CD4-positive, alpha-beta memory T cell (primary cell): ENCODE measurements at places on chromosomes 1 and 21. TPM values are rescaled to one million over a fixed set of nuclear protein-coding genes. Genes with fewer than 3 reads are reported as not detected.

- H3K36me3 ChIP-seq: no peaks in the 10 kb centered on the region
- no peaks in the 10 kb centered on the region for H3K27me3 ChIP-seq
- H3K4me1 ChIP-seq: no peaks in the 10 kb centered on the region
- DNase-seq: no peak
- H3K27ac ChIP-seq: no peak overlapping the region
These were observed 33.5 kb upstream of the UTS2 start for GRCh38 chr1:7886405-7886745.

DNA sequence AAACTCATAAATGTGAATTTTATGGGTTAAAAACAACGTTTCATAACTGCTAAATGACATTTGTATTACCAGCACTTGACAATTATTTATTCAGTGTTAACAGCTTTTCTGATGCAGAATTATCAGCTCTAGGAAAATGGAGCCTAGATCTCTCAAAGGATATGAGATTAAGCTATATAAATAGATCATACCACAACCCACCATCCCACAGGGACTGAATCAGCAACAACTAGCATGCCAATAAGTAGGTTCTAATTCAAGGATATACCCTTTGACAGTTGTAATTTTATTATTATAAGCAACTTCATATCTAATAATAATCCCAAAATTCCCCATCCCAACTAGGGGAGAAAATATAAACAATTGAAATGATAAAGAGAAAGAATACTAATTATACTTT is 275.4 kb upstream of the RGS18 start:
- DNase-seq: no peak
- H3K4me3 ChIP-seq: no peak overlapping the region
- no peaks in the 10 kb centered on the region for H3K4me1 ChIP-seq
- no peaks in the 10 kb centered on the region for H3K27me3 ChIP-seq
- no peaks in the 10 kb centered on the region for H3K36me3 ChIP-seq

The S100A7 gene
- total RNA-seq: not detected

- no peaks in the 10 kb centered on the region for H3K4me1 ChIP-seq
- no peak for DNase-seq
- no peaks in the 10 kb centered on the region for H3K27me3 ChIP-seq
- no peaks in the 10 kb centered on the region for H3K36me3 ChIP-seq
- H3K4me3 ChIP-seq: no peak overlapping the region
- H3K27ac ChIP-seq: no peak overlapping the region
These were observed 52.4 kb downstream of the KIF26B start for GRCh38 chr1:245207056-245207638.

DNA sequence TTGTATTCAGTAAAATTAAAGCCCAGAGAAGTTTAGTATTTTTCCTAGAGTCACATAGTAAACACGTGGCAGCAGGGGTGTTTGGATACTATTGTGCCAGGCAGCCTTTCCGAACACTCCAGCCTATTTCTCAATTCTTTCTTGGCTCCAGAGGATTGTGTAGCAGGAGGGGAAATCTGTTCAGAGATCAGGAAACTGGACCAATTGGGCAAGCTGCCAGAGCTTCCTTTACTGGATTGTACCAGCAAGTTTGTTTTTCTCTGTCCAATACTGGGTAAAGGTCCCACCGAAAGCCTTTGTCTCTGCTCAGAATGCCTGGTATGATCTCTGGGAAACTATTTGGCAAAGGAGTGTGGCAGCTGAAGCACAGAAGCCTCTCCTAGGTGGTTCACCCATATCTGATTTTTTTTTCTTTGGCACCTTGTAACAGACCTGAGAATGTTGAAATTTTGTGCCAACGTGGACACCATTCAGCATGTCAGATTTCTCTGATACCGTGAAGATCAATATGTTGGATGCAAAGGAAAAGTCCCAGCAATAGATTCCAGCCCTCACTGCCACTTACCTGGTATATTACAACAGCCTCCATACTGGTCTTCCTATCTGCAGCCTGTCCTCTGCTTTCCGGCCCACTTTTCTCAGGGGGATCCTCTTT is 126.2 kb downstream of the FGGY start:
- H3K27ac ChIP-seq: no peak overlapping the region
- no peak for DNase-seq
- H3K4me3 ChIP-seq: no peak overlapping the region

DNA sequence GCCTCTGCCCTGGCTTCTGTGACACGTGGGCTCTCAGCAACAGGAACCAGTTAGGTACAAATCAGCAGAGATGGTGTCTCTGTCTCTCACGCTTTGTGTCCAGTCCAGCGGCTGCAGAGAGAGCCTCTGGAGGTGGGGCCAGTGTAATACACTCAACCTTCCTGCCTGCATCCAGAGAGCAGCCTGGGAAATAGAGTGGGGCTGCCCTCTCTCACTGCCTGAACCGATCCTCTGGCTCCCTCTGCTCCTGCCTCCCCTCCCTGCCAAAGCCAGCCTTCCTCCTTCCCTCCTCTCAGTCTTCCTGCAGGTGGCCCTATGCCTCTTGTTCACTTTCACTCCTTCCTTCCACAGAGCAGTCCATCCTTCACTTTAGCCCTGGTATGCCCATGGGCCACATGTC is at the start of gene ZNF648:
Gene ZNF648 (minus strand): TSS at position 119 of the 400 bp plus-strand sequence. CDS start 3,702 bp downstream, outside the sequence.
- no peak for DNase-seq
- H3K27ac ChIP-seq: no peak within 1 kb of the TSS
- no peak within 1 kb of the TSS for H3K4me3 ChIP-seq
- peaks cover 8% of the 10 kb centered on the region for H3K27me3 ChIP-seq
- H3K36me3 ChIP-seq: no peaks in the 10 kb centered on the region
- H3K4me1 ChIP-seq: no peaks in the 10 kb centered on the region

- no peaks in the 10 kb centered on the region for H3K36me3 ChIP-seq
- H3K27ac ChIP-seq: no peak overlapping the region
- H3K4me1 ChIP-seq: no peaks in the 10 kb centered on the region
- no peak for DNase-seq
- no peaks in the 10 kb centered on the region for H3K27me3 ChIP-seq
These were observed 193.2 kb downstream of the TM2D1 start for GRCh38 chr1:61531716-61532115.

DNA sequence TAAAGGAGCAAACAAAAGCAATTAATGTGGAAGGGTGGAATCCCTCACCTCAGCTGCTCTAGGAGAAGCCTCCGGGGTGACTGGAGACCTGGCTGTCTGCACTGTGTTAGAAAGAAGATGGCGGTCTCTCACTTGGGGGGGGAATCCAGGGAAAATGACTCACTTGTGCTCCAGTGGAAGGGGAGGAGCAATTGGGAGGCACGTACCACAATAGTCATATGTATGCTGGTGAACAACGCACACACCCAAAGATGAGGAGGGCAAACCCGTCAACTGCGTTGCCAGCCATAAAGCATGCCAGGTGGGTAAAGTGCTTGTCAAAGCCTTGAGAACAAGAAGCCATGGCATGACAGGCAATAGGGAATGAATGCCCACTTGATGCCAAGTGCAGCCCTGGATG is 22.1 kb downstream of the PLEKHA6 start:
- no peaks in the 10 kb centered on the region for H3K4me1 ChIP-seq
- H3K4me3 ChIP-seq: no peak overlapping the region
- DNase-seq: no peak
- peaks cover 4% of the 10 kb centered on the region for H3K27me3 ChIP-seq
- H3K27ac ChIP-seq: no peak overlapping the region
